ENCODE measurements at places on chromosomes 16 and 17.

DNA sequence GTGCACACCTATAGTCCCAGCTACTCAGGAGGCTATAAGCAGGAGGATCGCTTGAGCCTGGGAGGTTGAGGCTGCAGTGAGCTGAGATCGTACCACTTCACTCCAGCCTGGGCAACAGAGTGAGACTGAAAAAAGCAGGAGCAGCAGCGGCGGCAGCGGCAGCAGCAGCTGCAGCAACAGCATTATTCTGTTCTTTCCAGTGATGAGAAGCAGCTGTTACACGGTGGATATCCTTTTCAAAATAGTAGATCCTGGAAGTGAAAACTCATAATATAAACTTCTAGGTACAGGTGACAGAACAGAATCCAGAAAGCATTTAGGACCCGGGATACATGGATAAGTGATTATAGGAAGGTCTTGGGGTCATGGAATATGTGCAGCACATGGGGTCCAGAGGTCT lies 17.8 kb upstream of the HNF1B start:
- no peak for DNase-seq

- DNase-seq: no peak
Measured at GRCh38 chr17:9918804-9919352, 13.8 kb upstream of the RCVRN start.

DNA sequence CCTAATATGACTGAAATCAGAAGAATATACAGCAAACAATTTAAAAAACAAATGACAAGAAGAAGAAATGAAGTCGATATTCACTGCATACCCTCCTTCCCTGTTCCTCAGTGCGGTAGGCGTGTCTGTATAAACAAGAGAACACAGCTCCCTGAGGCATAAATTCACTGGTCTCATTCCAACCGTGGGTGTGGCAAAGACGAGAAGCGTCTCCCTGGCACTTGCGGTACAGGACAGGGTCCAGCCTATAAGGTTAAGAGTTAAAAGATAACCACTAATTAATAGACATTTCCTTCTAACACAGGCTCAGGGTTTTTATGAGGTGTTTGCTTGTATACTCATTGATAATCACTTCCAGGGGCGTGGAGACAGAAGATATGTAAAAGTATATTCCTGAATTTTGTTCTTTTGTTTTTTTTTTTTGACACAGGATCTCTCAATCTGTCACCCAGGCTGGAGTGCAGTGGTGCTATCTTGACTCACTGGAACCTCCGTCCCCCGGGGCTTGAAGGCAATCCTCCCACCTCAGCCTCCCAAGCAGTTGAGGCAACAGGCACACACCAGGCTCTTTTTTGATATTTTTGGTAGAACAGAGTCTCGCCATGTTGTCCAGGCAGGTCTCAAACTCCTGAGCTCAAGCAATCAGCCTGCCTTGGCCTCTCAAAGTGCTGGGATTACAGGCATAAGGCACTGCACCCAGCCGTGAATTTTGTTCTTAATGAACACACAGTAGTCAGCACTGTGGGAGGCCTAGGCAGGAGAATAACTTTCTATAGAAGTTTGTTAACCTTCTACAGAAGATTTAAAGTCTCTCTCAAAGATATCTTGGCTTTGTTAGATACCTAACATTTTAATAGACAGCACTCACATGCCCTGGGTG lies 59.1 kb upstream of the CLEC18B start:
- DNase-seq: no peak

GRCh38 chr16:101586-101985 lies 23.6 kb downstream of the MPG start:
- DNase-seq: no peak

GRCh38 chr17:42857389-42857788 lies 6.4 kb downstream of the AOC3 start:
- DNase-seq: no peak

- DNase-seq: no peak
Measured at GRCh38 chr17:28334171-28334570, 1.1 kb downstream of the IFT20 start.

- DNase-seq: peak; percentile 33
Measured at GRCh38 chr17:3732210-3732621, 8.5 kb downstream of the HASPIN start.

- DNase-seq: no peak
Measured at GRCh38 chr17:50699410-50699809, 8.3 kb downstream of the ANKRD40 start.

- no peak for DNase-seq
Measured at GRCh38 chr17:80969030-80969673, 22.5 kb upstream of the CHMP6 start.

DNA sequence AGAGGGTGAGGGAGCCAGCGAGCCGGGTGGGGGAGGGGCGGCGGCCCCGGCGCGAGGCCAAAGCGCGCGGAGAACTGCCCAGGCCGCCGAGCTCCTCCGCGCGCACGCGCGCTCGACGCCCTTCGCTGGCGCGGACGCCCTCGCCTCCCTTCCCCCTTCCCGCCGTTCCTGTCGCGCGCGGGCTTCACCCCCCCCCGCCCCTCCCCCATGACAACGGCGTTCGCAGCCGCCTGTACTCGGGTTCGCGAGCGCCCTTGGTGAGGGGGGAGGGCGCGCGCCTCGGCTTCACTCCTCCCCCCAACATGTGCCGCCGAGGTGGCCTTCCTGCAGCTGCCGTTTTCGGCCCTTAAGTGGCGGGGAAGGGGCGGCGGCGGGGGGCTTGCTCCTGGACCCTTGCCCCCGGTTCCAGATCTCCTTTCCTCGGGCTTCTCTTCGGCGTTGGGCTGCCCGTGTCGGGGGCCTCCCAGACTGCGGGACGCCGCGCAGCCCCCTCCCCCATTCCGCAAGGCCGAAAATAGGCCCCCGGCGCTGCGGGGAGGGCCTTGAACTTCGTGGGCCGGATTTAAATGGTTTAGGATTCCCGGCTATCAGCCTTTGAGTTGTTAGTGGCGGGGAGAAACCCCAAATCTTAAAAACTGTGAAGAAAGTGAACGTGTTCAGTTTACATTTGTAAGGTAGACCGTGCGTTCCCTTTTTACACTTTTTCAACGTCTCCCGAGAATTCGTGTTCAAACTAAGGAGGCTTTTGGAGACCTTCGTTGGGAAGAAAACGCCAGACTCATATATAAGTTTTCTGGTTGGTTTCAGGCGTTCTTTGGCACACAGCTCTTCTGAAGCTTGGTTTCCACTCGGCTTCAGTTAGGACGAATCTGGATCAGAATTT lies 653 bp downstream of the SRRM2 start:
- peak; percentile 95 for DNase-seq

- no peak for DNase-seq
Measured at GRCh38 chr17:44598932-44599297, 41.6 kb downstream of the FZD2 start.

DNA sequence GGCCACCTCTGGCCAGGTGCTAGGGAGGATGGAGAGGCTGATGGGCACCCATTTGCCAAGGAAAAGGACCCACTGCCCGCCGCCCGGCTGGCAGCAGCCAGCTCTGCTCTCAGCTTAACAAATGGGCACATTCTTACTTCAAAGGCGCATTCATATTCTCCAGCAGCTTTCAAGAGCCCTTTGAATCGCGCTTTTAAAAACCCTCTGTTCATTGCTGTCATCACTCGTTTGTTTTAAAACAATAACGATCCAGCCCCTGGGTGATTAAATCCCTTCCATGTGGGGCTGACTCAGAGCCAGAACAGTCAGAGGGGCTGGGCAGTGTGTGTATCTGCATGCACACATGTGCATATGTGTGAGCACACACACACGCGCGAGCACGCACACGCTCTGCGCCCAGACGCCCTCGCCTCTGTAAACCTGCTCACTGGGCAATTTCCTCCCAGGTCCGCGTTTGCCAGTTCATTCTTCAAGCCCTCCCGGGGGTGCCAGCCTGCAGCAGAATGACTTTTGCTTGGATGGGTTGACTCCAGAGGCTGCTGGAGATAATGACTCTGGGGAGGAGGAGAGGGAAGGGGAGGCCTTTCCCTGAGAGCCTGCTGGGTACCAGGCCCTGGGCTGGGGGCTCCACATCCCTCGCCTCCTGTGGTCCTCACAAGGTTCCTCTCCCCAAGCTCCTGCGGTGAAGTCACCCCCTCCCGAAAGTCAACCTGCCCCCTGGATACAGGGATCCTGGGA lies 133.1 kb downstream of the SDK2 start:
- DNase-seq: no peak

GRCh38 chr17:49748791-49749190 lies 15.1 kb downstream of the FAM117A start:
- DNase-seq: peak; percentile 75

DNA sequence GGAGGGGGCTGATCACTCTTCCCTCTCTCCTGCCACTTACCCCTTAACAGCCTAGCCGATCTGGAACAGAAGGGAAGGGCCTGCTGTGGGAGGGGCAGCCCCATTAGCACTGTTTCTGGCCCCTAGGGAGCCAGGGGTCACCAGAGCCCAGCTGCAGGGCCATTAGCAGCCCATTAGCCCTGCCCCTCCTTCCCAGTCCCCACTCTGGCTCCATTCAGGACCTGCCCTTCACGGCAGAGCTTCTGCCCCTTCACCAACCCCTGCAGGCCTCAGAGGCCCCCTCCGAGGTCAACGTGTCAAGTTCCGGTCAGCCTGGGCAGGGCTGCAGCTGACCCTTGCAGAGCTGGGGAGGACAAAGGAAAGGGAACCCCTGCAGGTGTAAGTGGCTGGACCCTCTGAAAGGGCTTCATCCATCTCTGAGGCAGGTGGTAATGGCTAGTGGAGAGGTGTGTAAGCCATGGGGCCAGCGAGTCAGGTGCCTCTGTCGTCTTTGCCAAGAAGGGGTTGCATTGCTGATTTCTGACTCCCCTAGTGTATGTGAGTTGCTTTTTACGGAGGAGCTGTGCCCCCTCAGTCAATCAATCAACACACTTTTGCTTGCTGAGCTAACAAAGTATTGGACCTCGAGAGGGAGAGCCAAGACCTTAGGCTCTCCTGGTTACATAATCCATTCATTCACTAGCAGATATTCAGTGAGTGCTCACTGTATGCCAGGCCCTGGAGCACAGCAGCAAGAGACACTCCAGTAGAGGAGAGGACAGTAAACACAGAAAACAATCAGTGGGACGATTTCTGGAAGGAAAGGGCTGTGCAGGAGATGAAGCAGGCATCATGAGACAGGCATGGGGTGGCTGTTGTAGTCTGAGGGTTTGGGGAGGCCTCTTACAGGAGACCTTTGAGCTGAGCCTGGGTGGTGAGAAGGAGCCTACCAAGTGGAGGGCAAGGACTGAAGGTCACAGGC lies 18.2 kb upstream of the KCNJ12 start:
- no peak for DNase-seq

- DNase-seq: peak; percentile 35
Measured at GRCh38 chr17:1123921-1124715, 55.7 kb downstream of the ABR start.

GRCh38 chr17:40448639-40449261 lies 5.5 kb downstream of the IGFBP4 start:
- no peak for DNase-seq
